ENCODE measurements at places on chromosomes 7 and 10.
A peak's percentile ranks its signal among the peaks of the same experiment; 100 is the strongest.

GRCh38 chr7:33981671-33982424 is 76.5 kb downstream of the BMPER start:
- no peak for DNase-seq

DNA sequence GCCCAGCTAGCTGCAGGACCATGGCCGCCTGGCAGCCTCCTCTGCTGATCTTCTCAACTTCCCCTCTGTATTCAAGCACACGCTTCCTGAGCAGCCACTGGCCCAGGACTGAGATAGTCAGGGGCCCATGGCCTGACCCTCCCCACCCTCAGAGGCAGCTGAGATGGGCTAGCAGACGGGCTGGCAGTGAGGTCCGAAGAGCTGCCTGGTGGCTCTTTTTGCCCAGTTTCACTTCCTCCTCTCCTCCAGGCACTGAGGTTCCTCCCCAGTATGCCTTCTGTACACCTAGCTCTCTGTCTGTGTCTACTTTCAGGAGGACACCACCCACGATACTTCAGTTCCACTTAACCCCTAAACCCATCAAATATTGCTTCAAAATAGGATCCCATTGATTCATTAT is 395.6 kb downstream of the TNS3 start:
- DNase-seq = no peak

- no peak for DNase-seq
Observed at GRCh38 chr10:30284865-30285594, 64.0 kb downstream of the MTPAP start.

DNA sequence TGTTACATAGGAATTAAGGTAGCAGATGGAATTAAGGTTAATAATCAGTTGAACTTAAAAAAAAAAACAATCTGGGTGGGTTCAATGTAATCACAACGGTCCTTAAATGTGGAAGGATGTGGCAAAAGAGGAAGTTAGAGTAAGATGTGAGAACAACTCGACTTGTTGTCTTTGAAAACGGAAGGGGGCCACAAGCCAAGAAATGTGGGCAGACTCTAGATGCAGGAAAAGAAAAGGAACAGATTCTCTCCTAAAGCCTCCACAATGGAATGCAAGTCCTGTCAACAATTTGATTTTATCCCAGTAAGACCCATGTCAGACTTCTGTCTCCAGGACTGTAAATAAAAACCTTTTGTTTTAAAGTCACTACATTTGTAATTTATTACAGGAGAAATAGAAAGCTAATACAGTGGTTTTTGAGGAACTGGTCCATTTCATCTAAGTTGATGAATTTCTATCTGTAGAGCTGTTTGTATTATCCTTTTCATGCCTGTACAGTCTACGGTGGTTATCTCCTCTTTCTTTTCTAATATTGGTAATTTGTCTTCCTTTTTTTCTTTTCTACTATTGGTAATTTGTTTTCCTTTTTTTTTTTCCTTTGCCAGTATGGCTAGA is 8.6 kb downstream of the MCMBP start:
- no peak for DNase-seq

GRCh38 chr7:44155191-44156185 is 14.4 kb upstream of the MYL7 start:
- no peak for DNase-seq

- no peak for DNase-seq
Observed at GRCh38 chr10:84176836-84177474, 3.4 kb downstream of the GPR15LG start.

- no peak for DNase-seq
Observed at GRCh38 chr7:36100226-36100625, 52.8 kb upstream of the EEPD1 start.

DNA sequence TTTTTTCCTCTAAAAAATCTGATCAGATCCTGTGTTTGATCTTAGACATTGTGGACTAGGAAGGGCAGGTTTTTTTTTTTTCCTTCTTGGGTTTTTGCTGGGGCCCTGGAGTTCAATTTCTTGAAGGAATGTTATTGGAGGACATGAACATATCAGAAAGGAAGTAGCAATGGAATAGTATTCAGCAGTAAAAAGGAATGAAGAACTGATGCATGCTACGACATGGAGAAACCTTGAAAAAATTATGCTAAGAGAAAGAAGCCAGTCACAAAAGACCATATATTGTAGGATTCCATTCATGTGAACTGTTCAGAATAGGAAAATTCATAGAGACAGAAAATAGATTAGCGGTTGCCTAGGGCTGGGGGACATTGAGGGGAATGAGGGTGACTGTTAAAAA is 34.0 kb downstream of the FGF8 start:
- no peak for DNase-seq

GRCh38 chr10:29658984-29659965 is 24.5 kb upstream of the SVIL start:
- peak; percentile 6 for DNase-seq

DNA sequence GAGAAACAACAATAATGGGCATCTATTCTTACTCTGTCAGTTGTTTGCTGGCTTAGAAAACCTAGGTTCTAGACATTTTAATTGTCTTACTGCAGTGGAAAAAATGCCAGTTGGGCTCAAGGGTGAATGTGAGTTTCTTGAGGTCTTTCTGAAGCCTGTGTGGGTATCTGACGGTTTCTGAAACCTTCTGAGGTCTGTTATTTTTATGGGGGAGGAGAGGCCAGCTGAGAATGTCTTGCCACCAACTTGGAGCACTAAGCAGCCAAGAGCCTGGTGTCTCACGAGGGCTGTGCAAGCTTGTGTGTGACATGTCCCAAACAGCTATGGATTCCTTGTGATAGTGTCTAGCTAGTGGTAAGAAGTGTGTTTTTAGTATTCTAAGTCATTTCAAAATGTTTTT is 24.2 kb upstream of the DDC start:
- no peak for DNase-seq

- DNase-seq = no peak
Observed at GRCh38 chr10:26215935-26216584, 514 bp upstream of the GAD2 start.

DNA sequence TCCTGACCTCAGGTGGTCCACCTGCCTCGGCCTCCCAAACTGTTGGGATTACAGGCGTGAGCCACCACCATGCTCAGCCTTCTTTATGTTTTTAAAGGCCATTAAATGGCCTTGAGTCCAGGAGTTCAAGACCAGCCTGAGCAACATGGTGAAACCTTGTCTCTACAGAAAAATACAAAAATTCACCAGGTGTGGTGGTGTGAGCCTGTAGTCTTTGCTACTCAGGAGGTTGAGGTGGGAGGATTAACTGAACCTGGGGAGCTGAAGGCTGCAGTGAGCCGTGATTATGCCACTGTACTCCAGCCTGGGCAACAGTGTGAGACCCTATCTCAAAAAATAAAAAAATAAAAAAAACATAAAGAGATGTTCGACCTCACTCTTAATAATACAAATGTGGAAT is 11.0 kb downstream of the SMO start:
- no peak for DNase-seq

- DNase-seq = no peak
Observed at GRCh38 chr7:100965723-100966541, 3.4 kb upstream of the MUC12 start.

GRCh38 chr7:100799037-100799896 is 28.1 kb downstream of the EPHB4 start:
- DNase-seq = no peak

DNA sequence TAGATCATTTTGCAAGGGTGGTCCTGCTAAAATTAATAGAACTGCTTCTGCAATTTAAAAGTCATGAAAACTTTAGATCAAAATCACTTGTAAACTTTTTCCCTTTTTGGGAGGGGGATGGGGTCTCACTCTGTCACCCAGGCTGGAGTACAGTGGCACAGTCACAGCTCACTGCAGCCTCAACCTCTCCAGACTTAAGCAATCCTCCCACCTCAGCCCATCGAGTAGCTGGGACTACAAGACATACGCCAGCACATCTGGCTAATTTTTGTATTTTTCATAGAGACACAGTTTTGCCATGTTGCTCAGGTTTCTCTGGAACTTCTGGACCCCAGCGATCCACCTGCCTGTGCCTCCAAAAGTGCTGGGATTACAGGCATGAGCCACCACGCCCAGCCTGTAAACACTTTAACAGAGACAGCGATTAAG is 79.7 kb downstream of the LRRC17 start:
- DNase-seq = no peak

- no peak for DNase-seq
Observed at GRCh38 chr7:73909996-73910395, 49.0 kb downstream of the TMEM270 start.

- DNase-seq = no peak
Observed at GRCh38 chr7:117123311-117123926, 170.1 kb downstream of the ST7 start.

- no peak for DNase-seq
Observed at GRCh38 chr7:90210475-90210874, 1.1 kb upstream of the STEAP2 start.

- DNase-seq = no peak
Observed at GRCh38 chr10:75137533-75138438, 26.3 kb downstream of the SAMD8 start.

GRCh38 chr7:112125250-112125649 is 80.9 kb downstream of the DOCK4 start:
- DNase-seq = no peak

DNA sequence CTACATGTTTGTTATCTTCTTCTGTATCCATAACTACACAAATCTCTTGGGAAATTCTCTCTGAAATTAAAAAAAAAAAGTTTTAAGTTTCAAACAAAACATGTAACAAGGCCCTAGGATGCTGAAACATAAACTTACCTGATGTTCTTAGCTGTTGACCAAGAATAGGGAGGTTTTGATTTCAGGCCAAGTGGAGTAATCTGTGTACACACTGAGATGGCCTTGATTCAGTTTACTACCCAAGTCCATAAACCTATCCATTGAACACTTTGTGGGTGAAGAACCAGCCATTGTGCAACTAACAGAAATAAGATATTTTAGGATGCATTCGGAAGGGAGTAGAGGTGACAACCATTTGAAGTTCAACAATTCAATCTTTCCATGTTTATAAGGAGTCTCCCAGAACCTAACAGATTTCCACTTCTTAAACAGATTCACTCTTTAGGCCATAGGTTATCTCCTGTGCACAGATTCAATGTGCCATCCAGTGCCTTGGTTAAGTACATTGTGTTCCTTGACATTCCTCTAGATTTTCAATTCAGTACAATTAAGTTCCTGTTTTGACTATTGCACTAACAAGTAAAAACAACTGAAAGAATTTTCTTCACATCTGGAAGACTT is 143.1 kb downstream of the CRPPA start:
- no peak for DNase-seq

DNA sequence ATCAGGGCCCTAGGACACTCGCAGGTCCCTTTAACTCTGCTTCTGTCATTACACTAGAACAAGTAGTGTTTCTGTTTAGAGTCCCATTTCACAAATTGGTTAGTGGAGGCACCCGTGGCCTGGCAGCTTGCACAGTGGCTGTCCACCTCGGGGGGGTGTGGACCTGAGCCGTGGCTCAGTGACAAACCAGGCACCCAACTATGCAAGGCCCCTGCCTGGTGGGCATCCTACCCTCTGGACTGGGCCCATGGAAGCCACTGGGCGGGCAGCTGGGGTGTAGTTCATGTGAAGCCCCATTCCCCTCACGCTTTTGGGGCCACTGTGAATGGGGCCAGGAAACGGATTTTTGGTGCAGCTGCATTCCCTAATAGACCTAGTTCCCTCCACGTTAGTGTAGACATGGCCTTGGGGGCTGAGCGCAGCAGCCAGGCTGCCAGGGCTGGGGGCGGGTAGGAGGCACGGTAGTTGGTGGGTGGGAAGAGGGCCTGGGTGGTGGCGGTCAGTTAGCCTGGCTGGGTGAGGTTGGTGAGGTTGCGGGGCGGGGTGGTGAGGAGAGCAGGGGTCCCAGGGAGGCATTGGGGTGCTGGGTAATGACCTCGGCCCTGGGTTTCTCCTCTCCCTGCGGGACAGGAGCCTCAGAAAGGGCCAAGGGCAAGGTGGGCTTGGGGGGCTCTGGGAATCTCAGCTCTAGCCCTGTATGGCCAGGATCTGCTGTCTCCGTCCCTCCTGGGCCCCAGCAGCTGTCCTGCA is 18.7 kb downstream of the ZNF316 start:
- no peak for DNase-seq

DNA sequence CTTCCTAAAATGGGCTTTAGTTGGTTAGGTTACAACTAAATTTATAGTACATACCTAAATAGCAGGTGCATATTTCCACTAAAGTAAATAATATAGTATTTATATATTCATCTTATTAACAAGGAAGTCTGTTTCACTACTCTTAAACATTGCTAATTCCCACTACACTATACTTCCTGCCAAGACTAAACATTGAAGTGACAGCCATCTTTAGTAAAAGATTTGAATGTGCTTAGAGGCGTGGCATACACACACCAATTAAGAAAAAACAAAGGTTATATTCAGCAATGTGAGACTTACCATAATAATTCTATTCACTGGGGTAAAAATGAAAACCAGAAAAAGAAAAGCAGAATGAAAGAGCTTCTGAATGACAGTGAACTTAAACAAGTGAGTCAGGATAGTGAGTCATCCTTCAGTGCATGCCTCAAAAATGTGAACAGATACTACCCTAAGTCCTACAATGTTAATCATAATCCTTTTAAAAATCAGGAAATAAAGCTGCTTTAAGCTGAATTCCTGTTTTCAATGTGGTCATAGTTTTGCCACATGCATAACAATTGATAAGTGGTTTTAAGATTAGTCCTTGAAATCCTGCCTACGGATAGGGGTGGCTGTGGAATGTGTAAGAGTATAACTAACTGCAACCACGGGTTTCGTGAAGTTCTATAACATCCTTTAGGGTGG is 59.4 kb downstream of the USP6NL start:
- no peak for DNase-seq

- no peak for DNase-seq
Observed at GRCh38 chr10:14225379-14225778, 105.3 kb downstream of the FRMD4A start.

DNA sequence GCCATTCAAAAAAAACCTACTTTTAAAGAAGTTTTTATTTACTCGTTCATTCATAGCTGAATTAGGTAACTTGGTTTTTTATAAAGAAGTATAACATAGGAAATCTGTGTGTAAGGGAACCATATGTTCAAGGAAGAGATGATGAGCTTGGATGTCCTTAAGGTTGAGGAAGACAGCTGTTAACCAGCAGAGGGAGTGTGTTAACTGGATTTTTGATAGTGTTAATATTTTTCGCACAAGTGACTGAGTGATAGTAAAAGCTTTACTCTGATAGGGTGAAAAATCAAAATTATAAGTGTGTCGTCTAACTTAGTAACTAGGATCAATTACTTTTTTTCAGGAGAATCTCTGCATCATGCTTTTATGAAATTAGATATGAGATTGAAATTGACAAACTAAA is 134.7 kb downstream of the ARL5B start:
- DNase-seq = no peak

- no peak for DNase-seq
Observed at GRCh38 chr10:79380125-79380945, 33.1 kb downstream of the PPIF start.

DNA sequence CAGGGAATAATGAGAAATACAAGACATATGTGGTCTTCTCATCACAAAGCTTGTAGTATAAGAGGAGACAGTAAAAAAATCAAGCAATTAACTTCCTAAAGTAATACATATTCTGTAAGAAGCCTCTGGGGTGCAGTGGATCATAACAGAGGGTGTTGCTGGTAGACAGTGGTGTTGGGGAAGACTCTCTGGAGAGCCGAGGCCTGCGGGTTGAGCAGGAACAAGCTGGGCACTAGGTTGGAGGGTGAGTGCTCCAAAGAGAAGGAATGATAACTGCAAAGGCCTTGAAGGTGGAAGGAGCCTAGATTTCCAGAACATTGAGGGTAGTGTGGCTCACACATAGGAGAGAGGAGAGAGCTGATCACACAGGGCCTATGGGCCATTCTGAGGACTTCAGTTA is 1.5 kb downstream of the GIMAP4 start:
- DNase-seq = peak; percentile 26

GRCh38 chr7:101550641-101551541 is 78.2 kb downstream of the MYL10 start:
- DNase-seq = no peak

Data from activated naive CD4-positive, alpha-beta T cell (primary cell).